HCT116 (cell line): ENCODE measurements at places on chromosomes 2 and 18. TPM values are rescaled to one million over a fixed set of nuclear protein-coding genes. Genes with fewer than 3 reads are reported as not detected.

DNA sequence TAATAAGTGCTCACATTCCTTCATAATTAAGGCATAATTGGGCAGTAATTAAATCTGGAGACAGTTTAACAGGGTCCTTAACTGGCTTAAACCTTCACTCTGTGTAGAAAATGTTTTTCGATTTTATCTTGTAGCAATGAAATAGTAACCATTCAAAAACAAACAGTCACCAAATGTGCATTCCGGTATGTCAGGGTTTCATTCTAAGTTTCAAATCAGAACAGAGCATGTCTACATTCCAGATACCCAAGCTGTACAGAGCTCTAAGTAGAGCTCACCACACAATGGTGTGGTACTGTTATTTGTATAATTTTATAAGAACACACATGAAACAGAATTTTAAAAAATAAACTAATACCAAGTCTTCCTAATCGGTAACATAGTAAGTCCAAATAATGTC is 52.6 kb downstream of the SMAD2 start:
- DNase-seq, result no peak

DNA sequence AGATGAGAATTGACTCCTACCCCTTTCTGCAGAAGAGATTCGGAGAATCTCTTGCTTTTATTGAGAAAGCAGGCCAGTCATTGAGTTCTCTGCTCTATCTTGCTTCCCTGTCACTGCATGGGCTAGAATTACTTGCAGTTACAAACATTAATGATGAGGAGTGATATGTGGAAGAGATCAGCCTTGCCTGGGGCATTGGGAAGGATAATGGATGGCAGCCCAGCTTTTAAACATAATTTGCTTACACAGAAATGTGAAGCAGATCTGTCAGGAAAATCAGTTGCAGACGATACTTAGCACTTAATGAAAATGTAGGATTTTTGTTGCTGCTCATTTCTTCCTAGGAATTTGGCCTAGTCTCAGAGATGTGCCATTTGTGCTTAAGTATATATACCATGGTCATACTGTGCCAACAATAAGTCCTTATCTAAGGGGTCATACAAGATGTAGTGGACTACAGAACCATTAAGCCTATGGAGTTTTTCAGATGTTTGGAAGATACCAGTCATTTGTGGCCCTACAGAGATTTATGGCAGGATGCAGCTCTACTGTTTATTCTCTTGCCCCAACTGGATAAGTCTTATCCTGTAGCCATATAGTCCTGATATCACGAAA is 92.7 kb downstream of the XRCC5 start:
- DNase-seq, result no peak

POTEI gene
- total RNA-seq, result 1.2 TPM

- DNase-seq, result no peak
These were observed 102.3 kb upstream of the TTN start for GRCh38 chr2:178909507-178909906.

DNA sequence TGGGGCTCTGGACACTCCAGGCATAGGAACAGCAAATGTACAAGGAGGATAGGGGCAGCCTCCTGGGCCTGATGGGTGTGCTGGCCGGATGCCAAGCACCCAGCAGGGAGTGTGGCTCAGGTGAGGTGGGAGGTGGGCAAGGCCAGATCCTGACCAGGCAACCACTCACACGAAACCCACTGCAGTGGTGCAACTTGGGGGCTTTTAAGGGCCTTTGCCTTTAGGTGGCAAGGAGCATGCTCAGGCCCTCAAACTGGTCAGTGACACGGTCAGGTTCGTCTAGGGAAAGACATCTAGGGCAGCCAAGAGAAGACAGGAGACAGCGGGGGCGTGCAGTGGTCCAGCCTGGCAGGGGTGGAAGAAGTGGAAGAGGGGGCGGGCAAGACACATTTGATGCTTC is 18.4 kb upstream of the TEX51 start:
- DNase-seq, result no peak

STPG4 gene
- 10.6 TPM for total RNA-seq

- DNase-seq, result no peak
These were observed 60.4 kb downstream of the SH3YL1 start for GRCh38 chr2:203401-203800.

CIB4 gene
- total RNA-seq, result not detected
